ENCODE measurements at places on chromosomes 5 and 9. TPM values are rescaled to one million over a fixed set of nuclear protein-coding genes. Genes with fewer than 3 reads are reported as not detected.

Gene CD14
- total RNA-seq, result 297 TPM

Gene PCDHA4
- total RNA-seq, result 0.08 TPM

GRCh38 chr9:110076894-110077725 lies 130.8 kb downstream of the C9orf152 start:
- H3K27me3 ChIP-seq, result no peaks in the 10 kb centered on the region
- H3K4me3 ChIP-seq, result no peak overlapping the region
- peaks cover 2% of the 10 kb centered on the region for H3K4me1 ChIP-seq
- no peak overlapping the region for H3K27ac ChIP-seq
- H3K36me3 ChIP-seq, result no peaks in the 10 kb centered on the region
- no peak for DNase-seq

DNA sequence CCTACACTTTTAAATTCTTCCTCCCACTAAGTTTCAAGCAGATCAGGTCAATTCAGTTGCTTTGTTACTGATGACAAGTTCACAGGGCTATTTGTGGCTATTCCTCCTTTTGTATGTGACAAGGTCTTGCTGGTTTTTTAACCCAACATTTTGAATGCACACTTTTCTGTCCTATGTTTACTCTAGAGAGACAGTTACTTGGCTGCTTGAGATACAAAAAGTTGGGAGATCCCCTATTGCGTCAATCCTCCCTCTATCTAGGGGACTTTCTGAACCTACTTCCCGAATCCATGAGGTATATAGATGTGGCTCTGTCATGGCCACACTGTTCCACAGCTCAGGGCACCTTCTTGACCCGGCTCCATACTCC lies 386.7 kb downstream of the NTRK2 start:
- no peak overlapping the region for H3K27ac ChIP-seq
- no peaks in the 10 kb centered on the region for H3K36me3 ChIP-seq
- no peaks in the 10 kb centered on the region for H3K4me1 ChIP-seq
- no peak overlapping the region for H3K4me3 ChIP-seq

DNA sequence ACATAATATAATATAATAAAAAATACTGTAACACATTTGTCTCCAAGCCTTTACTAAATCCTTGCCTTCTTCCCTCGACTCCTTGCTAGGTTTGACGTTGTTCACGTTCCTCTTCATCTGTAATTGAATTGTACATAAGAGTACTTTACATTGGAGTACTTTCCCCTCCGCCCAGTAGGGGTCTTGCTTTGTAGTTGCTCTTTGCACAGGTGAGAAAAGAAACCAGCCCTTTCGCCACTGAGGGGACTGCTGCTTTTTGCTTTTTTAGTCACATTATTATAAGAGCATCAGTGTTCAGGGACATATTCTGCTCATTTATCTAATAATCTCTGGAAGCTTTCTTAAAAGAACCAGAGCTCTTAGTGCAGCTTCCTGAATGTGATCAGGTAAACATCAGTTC lies 115.0 kb downstream of the CETN3 start:
- DNase-seq, result no peak
- no peaks in the 10 kb centered on the region for H3K36me3 ChIP-seq
- H3K4me3 ChIP-seq, result no peak overlapping the region
- no peak overlapping the region for H3K27ac ChIP-seq
- no peaks in the 10 kb centered on the region for H3K27me3 ChIP-seq

Measured in liver (tissue), 10 donors.